NCI-H2107 (cell line): ENCODE measurements at places on chromosomes 3 and 15.
A peak's percentile ranks its signal among the peaks of the same experiment; 100 is the strongest.

- peak; percentile 57 for DNase-seq
Observed at GRCh38 chr3:151135541-151136337, 50.3 kb downstream of the MED12L start.

DNA sequence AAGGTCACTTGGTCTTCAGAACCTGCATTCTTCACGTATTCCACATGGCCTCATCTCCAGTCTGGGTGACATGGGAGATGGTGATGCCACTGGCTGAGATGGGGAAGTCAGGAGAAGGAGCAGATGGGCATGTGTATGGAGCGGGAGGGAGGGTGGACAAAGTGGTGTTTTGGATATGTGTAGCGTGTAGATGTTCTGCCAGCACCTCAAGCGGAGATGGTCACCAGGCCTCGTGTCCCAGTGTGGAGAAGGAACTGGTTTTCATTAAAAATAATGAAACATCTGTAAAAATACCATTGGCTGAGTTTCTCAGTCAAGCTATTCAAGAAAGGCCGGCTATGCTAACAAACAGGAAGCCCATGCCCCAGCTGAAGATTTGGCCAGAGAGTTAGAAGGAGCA, 26.2 kb downstream of the LARP6 start:
- DNase-seq, result no peak

- DNase-seq, result no peak
Observed at GRCh38 chr3:50154476-50154839, 666 bp upstream of the SEMA3F start.

DNA sequence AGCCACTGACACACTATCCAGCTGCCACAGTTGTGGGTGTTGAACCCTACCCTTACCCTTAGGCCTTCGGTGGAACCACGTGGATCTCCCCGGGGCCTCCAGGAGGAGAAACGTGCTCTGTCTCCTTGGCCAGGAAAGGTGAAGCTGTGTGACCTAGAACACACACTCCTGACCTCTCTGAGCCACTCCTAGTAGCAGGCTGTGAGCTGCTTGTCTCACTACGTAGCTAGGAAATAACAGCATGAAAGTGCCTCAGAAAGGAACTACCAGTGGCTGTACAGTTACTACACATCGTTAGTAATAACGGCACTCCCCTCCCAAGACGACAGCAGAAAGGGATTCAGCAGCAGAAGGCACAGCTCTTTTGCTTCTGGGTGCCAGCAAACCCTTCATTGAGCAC, 36.2 kb upstream of the SLC6A6 start:
- DNase-seq, result no peak

DNA sequence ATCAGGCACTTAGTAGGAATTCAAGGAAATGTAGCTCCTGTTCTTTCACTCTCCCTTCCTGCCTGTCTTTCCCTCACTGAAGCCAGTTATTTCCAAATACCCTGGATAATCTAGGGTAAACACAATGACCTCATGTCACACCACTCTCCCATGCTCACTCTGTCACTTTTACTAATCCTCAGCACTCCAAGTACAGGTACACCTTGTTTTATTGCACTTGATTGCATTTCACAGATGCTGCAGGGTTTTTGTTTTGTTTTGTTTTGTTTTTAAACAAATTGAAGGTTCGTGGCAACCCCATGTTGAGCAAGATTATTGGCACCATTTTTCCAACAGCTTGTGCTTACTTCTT, 40.8 kb downstream of the PPM1L start:
- DNase-seq, result no peak

DNA sequence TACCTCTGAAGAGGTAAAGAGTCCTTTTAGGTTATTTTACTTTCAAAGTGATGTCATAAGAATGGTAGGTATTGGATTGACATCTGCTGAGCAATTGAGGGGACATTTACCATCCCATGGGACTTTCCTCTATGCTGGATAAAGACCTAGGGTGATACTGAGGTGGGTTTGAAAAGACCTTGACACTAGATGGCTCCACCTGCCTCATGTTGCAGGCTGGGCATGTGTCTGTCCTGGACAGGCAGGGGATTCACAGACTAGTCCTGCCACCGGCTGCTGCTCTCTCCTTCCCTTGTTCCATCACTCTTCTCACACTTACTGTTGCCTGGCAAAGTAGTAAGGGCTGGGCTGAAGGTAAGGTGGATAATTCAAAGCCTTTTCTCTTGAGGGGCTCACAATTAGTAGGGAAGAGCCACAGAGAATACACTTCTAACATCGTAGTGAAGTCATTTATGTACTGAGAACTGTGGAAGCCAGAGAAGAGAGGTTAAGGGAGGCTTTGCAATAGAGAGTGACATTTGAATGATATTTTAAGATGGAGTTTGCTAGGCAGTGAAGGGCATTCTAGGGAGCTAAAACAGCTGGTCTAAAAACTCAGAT, 27.7 kb downstream of the TRAK1 start:
- no peak for DNase-seq

DNA sequence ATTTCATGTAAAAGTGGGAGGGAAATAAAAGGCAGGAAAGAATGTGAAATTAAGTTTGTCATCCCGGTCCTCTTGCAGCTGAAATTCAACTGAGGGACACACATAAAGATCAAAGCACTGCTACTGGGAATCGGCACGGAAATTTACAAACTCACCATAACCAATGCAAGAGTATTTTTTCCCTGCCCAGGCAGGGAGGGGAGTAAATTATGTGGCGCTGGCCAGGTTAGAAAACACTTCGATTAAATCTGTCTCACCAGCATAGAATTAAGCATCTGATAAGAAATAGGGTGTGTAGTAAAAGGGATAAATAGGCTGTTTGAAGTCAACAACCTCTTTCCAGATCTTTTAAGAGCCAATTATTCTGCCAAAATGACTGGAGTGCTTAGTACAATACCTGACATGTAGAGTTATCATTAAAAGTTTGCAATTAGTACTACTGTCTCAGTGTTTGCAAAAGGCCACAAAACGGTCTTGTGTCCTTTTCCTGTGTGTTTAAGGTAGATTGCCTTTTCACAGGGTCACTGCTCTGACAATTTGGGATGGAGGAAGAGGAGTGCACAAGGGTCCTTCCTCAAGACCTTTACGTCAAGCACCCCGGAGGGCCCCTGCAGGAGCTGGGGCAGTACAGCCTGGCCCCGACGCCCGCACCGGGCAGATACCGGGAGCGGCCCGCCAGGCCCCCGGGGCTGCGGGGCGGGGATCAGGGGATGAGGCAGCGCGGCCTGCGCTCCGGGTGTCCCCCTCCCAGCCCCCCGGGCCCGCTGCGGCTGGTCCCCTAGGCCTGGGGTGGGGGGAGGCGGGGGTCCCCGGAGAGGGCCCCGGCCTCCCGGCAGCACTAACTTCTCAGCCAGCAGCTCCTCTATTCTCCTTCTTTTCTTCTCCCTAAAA, 651 bp downstream of the UBA3 start:
- DNase-seq, result no peak

DNA sequence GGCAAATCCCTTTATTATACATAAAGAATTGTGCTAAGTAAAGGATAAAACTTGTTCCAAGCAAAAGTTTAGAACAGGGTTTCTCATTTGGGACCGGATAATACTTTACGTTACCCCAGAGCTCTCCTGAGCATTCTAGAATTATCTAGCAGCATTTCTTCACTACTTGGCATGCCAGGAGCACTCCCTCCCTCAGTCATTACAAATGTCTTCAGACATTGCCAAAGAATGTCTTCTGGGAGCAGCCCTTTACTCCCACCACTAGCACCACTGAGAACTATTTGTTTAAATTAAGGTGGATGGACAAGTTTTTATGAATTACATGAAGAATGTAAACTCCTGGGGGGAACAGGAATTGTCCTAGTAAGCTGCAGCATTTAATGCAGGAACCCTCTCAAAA, 516.4 kb downstream of the GBE1 start:
- no peak for DNase-seq

DNA sequence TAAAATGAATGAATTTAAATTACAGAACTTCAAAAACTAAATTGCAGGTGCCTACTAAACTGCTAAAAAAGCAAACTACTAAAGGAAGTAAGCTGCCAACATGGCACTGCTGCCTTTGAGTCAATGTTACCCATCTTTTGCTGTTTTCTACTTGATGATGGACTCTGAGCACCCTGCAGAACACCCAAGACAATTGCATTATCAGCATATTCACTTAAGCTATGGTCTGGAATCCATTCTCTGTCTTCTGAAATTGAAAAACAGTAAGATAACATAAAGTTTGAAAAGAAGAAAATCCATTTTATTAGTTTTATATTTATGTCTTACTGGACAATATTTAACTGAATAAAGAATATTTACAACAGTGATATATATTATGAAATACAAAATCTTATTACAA, 91.4 kb downstream of the ZBBX start:
- DNase-seq, result no peak

- no peak for DNase-seq
Observed at GRCh38 chr3:191342411-191342810, 12.1 kb upstream of the UTS2B start.

GRCh38 chr15:66004618-66005262, 135.4 kb downstream of the RAB11A start:
- DNase-seq, result no peak

GRCh38 chr3:129358177-129358771, 70.2 kb downstream of the EFCAB12 start:
- DNase-seq, result no peak

DNA sequence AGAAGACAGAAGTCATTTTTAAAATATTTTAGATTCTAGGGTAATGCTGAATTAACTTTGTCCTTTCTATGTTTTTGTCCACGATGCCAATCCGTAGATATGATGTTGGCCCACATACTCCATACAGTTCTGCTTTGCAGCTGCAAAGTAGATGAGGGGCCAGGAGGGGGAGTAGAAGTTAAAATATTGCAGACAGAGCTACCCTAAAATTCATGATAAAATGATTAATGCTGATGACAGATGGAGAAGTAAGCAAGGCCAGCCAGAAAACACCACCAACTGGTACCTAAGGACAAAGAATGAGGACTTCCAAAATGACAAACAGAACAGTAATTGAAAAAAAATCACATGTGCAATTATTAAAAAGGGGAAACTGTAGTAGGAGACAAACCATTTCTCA, 756.6 kb upstream of the ARPP21 start:
- no peak for DNase-seq

GRCh38 chr3:45143673-45144671, 2.2 kb downstream of the CDCP1 start:
- DNase-seq, result no peak
